ENCODE measurements at places on chromosomes 3 and 15.

DNA sequence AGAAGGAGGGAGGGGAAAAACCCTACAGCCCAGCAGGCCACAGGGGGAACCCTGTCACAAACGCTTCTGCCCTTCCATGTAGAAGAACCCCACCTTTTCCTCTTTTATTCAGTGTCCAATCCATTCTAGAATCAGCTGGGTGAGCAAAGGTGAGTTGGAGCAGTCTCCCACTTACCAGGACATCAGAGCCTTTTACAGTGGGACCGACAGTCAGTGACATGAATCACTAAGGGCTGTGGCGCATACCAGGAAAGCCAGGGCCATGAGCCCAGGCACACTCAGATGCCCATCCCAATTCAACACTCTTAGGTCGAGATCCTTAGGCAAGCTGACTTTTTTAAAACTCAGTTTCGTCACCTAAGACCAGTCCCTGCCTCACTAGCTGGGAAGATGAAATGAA is 146.1 kb downstream of the AQP9 start:
- DNase-seq, result no peak

- no peak for DNase-seq
Measured at GRCh38 chr3:127483902-127484591, 106.5 kb downstream of the TPRA1 start.

DNA sequence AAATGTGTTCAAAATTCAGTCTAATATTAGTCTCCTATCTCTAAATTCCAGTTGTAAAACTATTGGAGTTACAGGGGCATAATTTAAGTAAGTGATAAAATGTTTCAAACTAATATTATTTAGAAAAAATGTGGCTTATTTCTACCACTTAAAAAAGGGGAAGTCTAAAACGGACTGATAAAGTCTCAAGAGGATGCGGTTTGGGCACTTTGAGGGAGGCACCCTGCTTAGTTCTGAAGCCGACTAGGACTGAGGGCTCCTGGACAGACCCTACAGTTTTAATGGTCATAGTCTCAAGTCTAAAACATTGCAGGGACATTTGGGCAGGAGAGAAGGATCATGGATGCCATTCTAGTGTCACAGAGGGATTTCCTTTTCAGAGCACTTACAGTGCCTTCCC is 566.3 kb downstream of the NR2F2 start:
- no peak for DNase-seq

DNA sequence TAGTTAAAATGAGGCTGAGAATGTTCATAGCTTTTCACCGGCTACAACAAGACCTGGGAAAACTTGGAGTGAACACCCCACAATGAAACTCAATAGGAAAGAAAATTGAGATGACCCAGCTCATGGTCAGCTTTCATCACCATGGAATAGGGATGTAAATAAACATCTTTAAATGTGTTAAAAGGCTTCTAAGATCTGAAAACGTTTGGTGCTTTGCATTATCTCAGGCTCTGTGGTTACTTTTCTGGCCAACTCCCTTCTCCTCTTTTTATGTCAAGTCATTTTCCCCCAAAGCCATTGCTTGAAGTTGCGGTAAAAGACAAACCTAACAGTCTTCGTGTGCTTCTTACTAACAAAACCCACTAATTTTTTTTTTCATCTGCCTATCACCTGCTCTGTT is 195.8 kb downstream of the MECOM start:
- no peak for DNase-seq

- DNase-seq, result no peak
Measured at GRCh38 chr15:40992241-40992741, 39.0 kb downstream of the CHAC1 start.

DNA sequence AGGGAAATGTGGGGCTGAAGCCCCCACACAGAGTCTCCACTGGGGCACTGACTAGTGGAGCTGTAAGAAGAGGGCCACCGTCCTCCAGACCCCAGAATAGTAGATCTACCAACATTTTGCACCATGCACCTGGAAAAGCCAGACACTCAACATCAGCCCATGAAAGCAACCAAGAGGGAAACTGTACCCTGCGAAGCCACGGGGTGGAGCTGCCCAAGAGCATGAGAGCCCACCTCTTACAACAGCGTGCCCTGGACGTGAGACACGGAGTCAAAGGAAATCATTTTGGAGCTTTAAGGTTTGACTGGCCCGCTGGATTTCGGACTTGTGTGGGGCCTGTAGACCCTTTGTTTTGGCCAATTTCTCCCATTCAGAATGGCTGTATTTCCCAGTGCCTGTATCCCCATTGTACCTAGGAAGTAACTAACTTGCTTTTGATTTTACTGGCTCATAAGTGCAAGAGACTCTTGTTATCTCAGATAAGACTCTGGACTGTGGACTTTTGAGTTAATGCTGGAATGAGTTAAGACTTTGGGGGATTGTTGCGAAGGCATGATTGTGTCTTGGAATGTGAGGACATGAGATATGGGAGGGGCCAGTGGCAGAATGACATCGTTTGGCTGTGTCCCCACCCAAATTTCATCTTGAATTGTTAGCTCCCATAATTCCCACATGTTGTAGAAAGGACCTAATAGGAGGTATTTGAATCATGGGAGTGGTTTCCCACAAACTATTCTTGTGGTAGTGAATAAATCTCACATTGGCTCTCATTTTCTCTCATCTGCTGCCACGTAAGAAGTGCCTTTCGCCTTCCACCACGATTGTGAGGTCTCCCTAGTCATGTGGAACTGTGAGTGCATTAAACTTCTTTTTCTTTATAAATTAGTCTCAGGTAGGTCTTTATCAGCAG is 105.8 kb downstream of the CBLB start:
- no peak for DNase-seq
